Subcutaneous adipose tissue (tissue), 4 donors: ENCODE measurements at places on chromosomes 7 and 10. TPM values are rescaled to one million over a fixed set of nuclear protein-coding genes. Genes with fewer than 3 reads are reported as not detected.

The C7orf57 gene
- 0.22 TPM for total RNA-seq

The CUZD1 gene
- total RNA-seq: 0.44 TPM

The GNAI1 gene
- total RNA-seq: 328 TPM

The CCDC136 gene
- 6.6 TPM for total RNA-seq

The AGMO gene
- total RNA-seq: 2.7 TPM

The VGF gene
- not detected for total RNA-seq

The PTPRE gene
- 10.7 TPM for total RNA-seq

The GRID2IP gene
- not detected for total RNA-seq

The CYP3A7 gene
- total RNA-seq: not detected

The TDRD1 gene
- 0.16 TPM for total RNA-seq

The STOX1 gene
- 22.7 TPM for total RNA-seq

The SEPTIN14 gene
- total RNA-seq: not detected

The PTF1A gene
- total RNA-seq: not detected

The SORCS1 gene
- total RNA-seq: 0.16 TPM

The INSYN2A gene
- not detected for total RNA-seq

The WDFY4 gene
- 4.1 TPM for total RNA-seq

The TFEC gene
- total RNA-seq: 9.2 TPM

The IGFBP3 gene
- 1,011 TPM for total RNA-seq

The RSU1 gene
- 72.2 TPM for total RNA-seq

The C1QL3 gene
- total RNA-seq: not detected
